ENCODE measurements at places on chromosomes 11 and 22.

DNA sequence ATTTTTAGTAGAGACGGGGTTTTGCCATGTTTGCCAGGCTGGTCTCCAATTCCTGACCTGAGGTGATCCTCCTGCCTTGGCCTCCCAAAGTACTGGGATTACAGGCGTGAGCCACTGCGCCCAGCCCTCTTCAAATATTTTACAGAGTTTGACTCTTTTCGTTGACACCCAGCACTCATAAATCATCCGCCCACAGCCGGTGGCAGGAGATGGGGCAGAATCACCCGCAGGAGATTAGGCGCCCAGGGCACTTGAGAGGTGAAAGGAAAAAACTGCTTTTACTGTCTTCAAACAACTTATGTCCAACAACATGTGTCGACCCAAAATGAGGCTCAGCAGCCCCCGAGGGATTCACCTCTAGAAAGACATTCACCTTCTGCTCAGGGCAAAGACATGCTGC lies 56.9 kb downstream of the OSBP2 start:
- no peak for DNase-seq

DNA sequence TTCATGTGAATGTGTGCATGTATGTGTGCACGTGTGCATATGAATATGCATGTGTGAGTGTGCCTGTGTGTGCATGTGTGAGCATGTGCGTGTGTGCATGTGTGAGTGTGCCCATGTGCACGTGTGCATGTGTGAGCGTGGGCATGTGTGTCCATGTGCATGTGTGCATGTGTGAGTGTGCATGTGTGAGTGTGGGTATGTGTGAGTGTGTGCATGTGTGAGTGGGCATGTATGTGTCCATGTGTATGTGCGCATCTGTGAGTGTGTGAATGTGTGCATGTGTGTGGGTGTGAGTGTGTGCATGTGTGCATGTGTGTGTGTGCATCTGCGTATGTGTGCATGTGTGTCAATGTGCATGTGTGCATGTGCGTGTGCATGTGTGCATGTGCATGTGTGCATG lies 94.7 kb downstream of the ST3GAL4 start:
- DNase-seq, result no peak

GRCh38 chr11:75195167-75195962 lies 44.5 kb downstream of the SLCO2B1 start:
- DNase-seq, result no peak

DNA sequence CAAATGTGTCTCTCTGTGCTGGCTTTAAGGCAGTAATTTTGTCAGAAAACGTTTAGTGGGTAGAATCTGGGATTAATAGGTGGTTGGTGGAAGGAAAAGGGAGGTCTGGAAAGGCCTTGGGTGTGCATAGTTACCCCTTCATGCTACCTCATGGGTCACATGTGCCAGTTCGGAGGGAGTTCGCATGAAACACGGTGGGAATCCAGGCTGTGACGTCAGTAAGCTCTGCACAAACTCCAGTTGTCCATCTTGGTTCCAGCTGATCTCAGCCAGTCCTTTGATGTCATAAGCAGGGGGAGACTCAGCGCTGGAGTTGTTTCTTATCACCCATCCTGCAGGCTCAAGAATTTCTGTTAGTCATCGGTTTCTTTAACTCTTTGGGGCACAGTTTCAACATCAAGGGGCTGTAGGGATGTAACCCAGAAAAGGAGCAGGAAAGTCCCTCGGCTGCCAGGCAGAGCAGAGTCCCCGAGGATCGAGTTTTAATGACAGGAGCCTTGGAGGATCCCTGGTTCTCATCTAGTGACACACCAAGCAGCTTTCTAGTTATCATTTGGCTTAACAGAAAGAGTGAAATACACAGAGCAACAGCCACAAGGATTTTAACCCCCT lies 28.9 kb downstream of the MOV10L1 start:
- DNase-seq, result no peak

GRCh38 chr11:117807482-117808327 lies 10.7 kb upstream of the DSCAML1 start:
- DNase-seq, result no peak

DNA sequence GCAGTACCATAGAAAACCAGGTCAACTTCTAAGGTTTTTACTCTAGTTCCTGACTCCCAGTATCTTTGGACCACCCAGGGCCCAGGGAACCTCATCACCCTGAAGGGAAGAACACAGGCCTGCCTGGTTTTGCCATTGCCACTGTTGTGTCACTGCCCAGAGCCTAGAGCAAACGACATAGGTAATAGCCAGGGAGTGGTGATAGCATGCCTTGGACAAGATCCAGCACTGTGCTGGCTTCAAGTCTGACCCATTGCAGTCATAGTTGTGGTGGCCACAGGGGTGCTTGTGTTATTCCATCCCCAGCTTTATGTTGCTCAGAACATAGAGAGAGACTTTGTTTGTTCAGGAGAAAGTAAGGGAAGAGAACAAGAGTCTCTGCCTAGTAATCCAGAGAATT lies 2310.2 kb downstream of the LRRC4C start:
- DNase-seq, result no peak
